Activated CD8-positive, alpha-beta memory T cell treated with anti-CD3 and anti-CD28 coated beads for 48 hours (primary cell): ENCODE measurements at places on chromosomes 12 and 14.

GRCh38 chr12:56683-57346, 9.8 kb upstream of the IQSEC3 start:
- DNase-seq: no peak

- no peak for DNase-seq
Observed at GRCh38 chr12:52080403-52081251, 1.1 kb downstream of the SMIM41 start.

GRCh38 chr12:12521888-12522287, 40.8 kb downstream of the DUSP16 start:
- DNase-seq: no peak

DNA sequence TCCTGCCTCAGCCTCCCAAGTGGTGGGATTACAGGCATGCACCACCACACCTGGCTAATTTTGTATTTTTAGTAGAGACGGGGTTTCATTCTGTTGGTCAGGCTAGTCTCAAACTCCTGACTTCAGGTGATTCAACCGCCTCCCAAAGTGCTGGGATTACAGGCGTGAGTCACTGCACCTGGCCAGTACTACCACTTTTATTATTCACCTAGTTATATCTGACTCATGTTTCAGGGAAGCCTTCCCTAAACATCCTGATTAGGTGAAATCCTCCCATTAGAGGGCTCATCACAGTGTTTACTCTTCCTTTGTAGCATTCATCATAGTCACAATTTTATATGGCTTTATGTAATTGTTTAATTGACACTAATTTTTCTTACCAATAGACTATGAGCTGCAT, 295.3 kb upstream of the SOX5 start:
- no peak for DNase-seq

DNA sequence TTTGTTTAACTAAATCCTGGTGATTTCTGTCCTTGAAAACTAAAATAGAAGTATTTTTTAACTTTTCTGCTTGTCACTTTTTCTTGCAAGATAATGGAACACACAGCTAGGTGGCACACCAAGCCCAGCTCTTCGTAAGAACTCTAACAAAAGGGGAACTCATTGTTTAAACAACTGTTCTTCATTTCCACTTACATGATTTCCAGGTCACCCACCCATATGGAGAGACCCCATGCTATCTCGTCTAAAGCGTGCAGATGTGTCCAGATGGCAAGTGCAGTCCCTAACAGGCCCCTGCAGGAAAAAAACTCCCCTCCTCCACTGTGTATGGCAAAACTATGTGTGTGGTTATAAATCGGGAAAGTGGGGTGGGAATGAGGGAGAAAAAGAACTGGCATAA, 43.3 kb upstream of the NT5DC3 start:
- no peak for DNase-seq

- no peak for DNase-seq
Observed at GRCh38 chr14:81655423-81656314, 122.0 kb upstream of the SEL1L start.

GRCh38 chr12:54398995-54399793, 14.7 kb upstream of the ZNF385A start:
- DNase-seq: peak; percentile 80

- no peak for DNase-seq
Observed at GRCh38 chr12:120263748-120264085, 1.8 kb downstream of the PXN start.

DNA sequence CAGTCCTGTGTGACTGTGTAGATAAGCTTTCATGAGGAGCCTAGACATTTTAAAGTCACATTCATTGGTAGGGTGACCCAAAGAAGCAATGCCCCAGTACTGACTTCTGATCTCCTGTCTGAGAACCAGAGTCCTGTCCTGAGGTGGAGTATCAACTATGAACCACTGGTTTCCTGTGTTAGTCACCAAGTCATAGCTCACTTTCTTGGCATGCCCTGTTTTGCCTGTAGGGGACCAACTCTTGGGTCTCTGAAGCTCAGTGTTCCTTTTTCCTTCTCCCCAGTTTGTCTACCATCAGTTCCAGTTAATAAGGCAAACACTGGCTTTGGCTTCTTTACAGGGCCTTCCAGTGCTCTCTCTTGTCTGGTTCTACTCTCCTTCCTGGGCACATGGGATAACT, 97.4 kb downstream of the C12orf75 start:
- no peak for DNase-seq

DNA sequence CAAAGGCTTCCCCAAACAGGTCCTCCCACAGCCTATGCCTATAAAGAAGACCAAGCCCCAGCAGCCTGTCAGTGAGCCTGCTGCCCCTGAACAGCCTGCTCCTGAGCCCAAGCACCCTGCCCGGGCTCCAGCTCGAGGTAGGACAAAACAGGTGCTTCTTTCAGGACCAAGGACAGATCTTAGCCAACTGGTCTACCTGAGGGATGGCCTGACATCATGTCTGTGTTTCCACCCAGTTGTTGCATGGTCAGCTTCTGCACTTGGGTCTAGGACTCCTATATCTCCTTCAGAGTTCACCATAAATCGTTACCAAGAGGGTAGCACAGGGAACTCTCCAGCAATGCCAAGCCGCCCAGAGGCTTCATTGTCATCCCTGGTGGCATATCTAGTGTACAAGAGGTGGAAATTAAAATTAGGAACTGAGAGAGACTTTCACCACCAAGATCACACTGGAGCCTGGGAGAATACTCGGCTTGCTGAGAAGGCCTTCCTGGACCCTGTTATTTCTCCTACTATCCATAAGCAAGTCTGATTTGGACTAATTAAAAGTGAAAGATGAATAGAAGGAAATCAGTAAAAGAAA, 38.2 kb upstream of the OAS1 start:
- no peak for DNase-seq

- DNase-seq: no peak
Observed at GRCh38 chr14:68983191-68983590, 4.1 kb upstream of the ACTN1 start.

DNA sequence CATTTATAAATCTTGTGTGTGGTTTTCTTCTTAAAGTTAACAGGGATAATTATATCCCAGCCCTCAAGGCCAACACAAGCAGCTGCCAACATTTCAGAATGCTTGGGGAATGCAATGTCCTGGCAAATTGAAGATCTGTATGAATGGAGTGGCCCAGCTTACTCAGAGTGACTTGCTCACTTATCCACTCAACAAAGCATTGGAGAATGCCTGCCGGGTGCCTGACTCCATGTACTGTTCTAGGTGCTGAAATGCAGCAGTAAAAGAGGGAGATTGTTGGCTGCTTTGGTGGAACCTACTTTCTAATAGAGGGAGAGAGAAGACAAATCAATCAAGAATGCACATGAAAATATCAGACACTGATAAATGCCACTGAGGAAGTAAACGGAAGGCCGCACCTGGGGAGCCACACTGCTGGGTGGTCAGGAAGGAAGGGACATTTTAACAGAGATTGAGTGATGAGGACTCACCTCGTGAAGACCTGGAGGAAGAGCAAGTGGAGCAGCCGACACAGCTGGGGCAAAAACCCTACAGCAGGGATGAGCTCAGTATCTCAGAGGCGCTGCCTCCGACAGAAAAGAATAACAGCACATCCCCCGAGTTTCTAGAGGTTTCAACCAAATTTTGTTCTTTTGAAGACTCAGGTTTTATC, 61.2 kb upstream of the VASH1 start:
- DNase-seq: no peak

GRCh38 chr12:108193917-108194316, 64.8 kb downstream of the WSCD2 start:
- DNase-seq: no peak
